Activated CD4-positive, alpha-beta memory T cell treated with anti-CD3 and anti-CD28 coated beads, Interleukin-2, amount 10 ng/mL, durations not matched to agents 7 days and 5 days (primary cell): ENCODE measurements at places on chromosomes 16 and 17. TPM values are rescaled to one million over a fixed set of nuclear protein-coding genes. Genes with fewer than 3 reads are reported as not detected.

DNA sequence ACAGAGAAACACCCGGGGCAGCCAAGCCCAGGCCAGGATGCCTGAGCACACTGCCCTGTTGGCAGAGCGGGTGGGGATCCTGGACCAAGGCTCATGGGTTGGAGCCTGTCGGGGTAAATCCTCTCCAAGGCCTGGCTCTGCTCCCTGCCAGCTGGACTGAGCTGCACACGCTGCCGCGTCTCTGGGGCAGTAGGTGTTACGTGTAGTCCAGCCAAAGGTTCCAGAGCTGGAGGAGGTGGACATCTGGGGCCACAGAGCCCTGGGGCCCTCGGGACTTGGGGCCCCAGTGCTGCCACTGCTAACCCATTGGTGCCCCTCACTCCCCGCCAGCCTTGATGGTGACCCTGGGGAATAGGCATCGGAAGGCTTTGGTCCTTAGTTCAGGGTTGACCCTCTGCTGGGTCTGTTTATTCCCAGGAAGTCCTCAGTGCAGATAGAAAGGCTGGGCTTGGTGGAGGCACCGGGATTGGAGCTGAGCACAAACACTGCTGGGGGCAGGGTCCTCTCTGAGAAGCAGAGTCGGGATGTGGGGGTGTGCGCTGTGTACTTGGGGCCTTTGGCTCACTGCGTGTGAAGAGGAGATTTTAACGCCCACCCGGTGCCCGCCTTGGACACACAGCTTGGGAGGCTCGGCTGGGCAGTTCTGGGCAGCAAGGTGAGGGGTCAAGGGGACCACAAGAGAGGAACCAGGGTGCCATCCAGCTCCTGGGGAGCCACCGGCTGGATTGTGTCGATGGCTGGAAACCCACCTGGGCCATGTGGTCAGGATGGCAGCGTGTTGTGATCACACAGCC, 16.3 kb upstream of the CBX4 start:
- H3K4me3 ChIP-seq = no peak overlapping the region
- no peak overlapping the region for H3K27ac ChIP-seq
- H3K36me3 ChIP-seq = no peaks in the 10 kb centered on the region

DNA sequence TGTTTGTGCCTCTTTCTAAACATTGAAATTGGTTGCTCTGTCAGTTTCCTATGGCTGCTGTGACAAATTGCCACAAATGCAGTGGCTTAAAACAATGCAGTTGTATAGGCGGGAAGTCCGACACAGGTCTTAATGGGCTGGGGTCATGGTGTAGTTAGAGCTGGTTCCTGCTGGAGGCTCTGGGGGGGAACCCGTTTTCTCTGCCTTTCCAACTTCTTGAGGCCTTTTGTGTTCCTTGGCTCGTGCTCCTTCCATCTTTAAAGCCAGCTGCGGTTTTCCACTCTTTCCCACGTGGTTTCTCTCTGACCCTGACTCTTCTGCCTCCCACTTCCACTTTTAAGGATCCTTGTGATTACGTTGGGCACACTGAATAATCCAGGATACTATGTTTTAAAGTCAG, 12.5 kb downstream of the EPN2 start:
- no peak overlapping the region for H3K4me3 ChIP-seq
- H3K4me1 ChIP-seq = no peaks in the 10 kb centered on the region
- H3K36me3 ChIP-seq = no peaks in the 10 kb centered on the region
- no peak for DNase-seq
- peaks cover 13% of the 10 kb centered on the region for H3K27me3 ChIP-seq

DNA sequence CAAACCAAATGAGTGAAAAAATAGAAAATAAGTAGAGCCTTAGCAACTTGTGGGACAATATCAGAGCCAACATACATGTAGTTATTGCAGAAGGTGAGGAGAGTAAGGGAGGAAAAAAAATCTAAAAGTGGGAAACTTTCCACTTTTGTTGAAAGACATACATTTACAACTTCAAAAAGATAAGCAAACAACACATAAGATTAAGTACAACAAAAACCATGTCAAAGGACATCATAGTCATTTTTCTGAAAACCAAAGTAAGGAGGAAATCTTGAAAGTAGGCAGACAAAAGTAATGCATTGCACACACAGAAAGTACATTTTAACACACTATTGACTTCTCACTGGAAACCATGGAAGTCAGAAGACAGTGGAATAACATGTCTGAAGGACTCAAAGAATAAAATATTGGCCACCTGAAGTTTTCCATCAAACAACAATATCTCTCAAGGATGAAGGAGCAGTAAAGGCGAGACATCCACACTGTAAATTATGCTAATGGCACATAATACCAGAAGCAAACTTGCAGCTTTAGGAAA, 291.9 kb downstream of the BCAS3 start:
- no peaks in the 10 kb centered on the region for H3K36me3 ChIP-seq
- no peak overlapping the region for H3K4me3 ChIP-seq
- H3K27ac ChIP-seq = no peak overlapping the region
- H3K4me1 ChIP-seq = no peaks in the 10 kb centered on the region

DNA sequence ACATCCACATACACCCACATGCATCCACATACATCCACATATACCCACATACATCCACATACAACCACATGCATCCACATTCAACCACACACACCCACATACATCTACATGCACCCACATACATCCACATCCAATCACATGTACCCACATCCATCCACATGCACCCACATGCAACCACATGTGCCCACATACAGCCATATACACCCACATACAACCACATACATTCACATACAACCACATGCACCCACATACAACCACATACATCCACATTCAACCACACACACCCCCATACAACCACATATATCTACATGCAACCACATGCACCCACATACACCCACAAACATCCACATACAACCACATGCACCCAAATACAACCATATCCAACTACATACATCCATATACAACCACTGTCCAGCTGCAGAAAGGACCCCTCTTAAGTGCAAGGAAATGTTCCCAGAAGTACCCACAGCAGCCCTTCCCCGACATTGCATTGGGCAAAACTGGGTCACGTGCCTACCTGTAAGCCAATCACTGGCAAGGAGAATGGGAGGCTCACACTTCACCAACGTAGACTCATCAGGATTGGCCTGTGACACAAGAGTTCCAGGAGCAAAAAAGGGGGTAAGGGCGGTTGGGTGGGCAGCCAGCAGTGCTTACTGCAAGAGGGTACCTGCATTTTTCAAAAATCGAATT, 18.1 kb downstream of the CALB2 start:
- peaks cover 6% of the 10 kb centered on the region for H3K27me3 ChIP-seq
- no peak for DNase-seq
- H3K4me3 ChIP-seq = no peak overlapping the region
- H3K27ac ChIP-seq = no peak overlapping the region

DNA sequence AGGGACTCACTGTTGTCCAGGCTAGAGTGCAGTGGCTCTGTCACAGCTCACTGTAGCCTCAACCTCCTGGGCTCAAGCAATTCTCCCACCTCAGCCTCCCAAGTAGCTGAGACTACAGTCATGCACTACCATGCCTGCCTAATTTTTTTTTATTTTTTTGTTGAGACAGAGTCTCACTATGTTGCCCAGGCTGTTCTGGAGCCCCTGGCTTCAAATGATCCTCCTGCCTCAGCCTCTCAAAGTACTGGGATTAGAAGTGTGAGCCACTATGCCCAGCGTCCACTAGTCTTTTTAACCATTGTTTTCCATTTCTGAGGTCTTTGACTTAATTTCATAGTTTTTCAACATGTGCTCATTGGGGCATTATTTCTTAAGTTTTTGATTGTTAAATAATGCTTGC, 13.5 kb downstream of the NSRP1 start:
- no peak for DNase-seq
- no peak overlapping the region for H3K27ac ChIP-seq
- H3K4me3 ChIP-seq = no peak overlapping the region

GRCh38 chr16:1335996-1336395, 2.6 kb downstream of the BAIAP3 start:
- no peaks in the 10 kb centered on the region for H3K36me3 ChIP-seq
- peaks cover 17% of the 10 kb centered on the region for H3K4me1 ChIP-seq
- no peak overlapping the region for H3K27ac ChIP-seq

- peaks cover 47% of the 10 kb centered on the region for H3K36me3 ChIP-seq
- peaks cover 64% of the 10 kb centered on the region for H3K4me1 ChIP-seq
- H3K4me3 ChIP-seq = no peak overlapping the region
- H3K27ac ChIP-seq = no peak overlapping the region
Measured at GRCh38 chr17:75390982-75391381, 14.5 kb downstream of the GRB2 start.

- no peaks in the 10 kb centered on the region for H3K36me3 ChIP-seq
- peaks cover 30% of the 10 kb centered on the region for H3K4me1 ChIP-seq
Measured at GRCh38 chr17:30600830-30601494, 123.8 kb downstream of the GOSR1 start.

- no peak overlapping the region for H3K27ac ChIP-seq
- H3K4me1 ChIP-seq = peaks cover 12% of the 10 kb centered on the region
- H3K27me3 ChIP-seq = no peaks in the 10 kb centered on the region
Measured at GRCh38 chr17:20995164-20995872, 47.5 kb downstream of the USP22 start.

- no peak overlapping the region for H3K4me3 ChIP-seq
- no peak for DNase-seq
- H3K27me3 ChIP-seq = no peaks in the 10 kb centered on the region
- no peaks in the 10 kb centered on the region for H3K36me3 ChIP-seq
- H3K27ac ChIP-seq = no peak overlapping the region
Measured at GRCh38 chr16:63361032-63361624, 1324.9 kb upstream of the CDH8 start.

DNA sequence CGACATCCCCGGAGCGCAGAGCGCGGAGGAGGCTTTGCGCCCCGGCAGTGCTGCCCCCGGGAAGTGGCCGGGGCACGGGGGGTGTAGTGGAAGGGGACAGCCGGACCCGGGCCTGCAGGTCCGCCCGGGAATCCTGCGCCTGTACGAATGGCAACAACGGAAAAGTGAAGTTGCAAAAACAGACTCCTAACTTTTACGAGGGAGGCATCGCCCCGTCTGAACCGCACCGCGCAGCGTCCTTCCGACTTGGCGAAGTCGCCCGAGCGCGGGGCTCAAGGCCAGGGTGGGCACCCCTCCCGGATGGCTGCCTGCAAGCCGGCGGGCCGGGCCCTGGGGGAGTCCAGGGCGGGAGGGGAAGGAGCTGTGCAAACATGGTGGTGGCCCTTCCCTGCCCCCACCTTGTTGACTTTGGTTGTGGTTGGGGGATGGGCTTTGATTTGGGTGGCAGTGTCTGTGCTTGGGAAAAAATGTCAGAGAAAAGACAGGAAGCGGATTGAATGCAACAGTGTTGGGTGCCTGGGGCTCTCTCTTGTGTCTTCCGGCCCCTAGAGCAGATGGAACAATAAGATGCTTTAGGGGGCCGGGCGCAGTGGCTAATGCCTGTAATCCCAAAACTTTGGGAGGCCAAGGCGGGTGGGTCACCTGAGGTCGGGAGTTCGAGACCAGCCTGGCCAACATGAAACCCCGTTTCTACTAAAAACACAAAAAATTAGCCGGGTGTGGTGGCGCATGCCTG, 675 bp downstream of the RNF213 start:
- H3K27ac ChIP-seq = peak overlapping the region; percentile 92
- peaks cover 57% of the 10 kb centered on the region for H3K4me1 ChIP-seq
- no peaks in the 10 kb centered on the region for H3K27me3 ChIP-seq
- H3K4me3 ChIP-seq = peak overlapping the region; percentile 99

DNA sequence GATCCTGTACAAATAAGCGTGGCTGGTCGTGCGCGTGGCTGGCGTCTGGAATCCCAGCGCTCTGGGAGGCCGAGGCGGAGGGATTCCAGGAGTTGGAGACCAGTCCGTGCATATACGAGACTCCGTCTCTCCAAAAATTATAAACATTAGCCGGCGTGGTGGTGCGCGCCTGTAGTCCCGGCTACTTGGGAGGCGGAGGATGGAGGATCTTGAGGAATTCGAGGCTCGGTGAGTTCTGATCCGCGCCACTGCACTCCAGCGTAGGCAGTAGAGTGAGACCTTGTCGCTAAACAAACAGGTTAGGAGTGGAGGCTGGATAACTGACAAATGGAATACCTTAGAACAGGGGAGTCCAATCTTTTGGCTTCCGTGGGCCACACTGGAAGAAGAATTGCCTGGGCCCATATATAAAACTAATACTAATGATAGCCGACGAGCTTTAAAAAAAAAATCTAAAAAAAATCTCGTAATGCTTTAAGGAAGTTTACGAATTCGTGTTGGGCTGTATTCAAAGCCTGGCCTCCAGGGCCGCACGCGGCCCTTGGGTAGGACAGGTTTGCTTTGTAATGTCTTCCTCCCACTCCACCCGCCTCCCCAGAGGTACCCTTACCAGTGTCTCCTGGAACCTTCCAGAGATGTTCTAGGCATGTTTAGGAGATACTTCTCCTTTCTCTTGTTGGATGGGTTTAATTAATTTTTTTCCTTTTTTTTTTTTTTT, 909 bp upstream of the RSL1D1 start:
- peak overlapping the region; percentile 97 for H3K4me3 ChIP-seq
- H3K27me3 ChIP-seq = no peaks in the 10 kb centered on the region
- H3K36me3 ChIP-seq = peaks cover 48% of the 10 kb centered on the region

DNA sequence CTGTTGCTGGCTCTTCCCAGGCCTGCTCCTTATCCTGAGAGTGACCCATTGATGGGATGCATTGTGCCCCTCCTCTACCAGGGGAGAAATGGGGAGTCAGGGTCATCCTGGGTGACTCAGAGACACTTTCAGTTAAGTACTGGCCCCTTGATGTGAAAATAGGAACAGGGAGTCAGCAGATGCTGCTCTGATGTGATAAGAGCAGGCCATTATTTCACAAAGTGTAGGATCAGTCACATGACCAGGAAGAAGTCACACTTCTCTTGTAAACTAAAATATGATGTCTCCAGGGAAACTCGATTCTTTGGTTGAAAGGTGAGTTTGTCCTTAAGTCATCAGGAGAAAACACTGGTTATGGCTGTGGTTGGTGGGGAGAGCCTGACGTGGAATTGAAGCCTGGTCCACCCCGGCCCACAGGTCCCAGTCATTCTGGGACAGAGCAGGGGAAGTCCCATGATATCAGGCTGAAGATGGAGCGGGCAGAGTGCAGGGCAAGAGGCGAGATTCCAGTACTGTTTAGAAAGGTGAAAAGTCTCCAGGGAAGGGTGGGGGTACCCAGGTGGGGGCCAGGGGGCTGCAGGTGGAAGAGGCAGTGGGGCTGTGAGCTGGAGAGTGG, 88.6 kb upstream of the NLRP1 start:
- H3K4me3 ChIP-seq = no peak overlapping the region
- no peaks in the 10 kb centered on the region for H3K36me3 ChIP-seq
- no peak overlapping the region for H3K27ac ChIP-seq
- peaks cover 20% of the 10 kb centered on the region for H3K27me3 ChIP-seq
- no peaks in the 10 kb centered on the region for H3K4me1 ChIP-seq

GRCh38 chr16:64181271-64181925, 940.5 kb downstream of the CDH11 start:
- no peaks in the 10 kb centered on the region for H3K27me3 ChIP-seq
- H3K4me1 ChIP-seq = no peaks in the 10 kb centered on the region
- no peak overlapping the region for H3K4me3 ChIP-seq
- H3K36me3 ChIP-seq = no peaks in the 10 kb centered on the region
- H3K27ac ChIP-seq = no peak overlapping the region

- H3K4me3 ChIP-seq = no peak overlapping the region
- peaks cover 21% of the 10 kb centered on the region for H3K4me1 ChIP-seq
- no peak overlapping the region for H3K27ac ChIP-seq
- no peaks in the 10 kb centered on the region for H3K27me3 ChIP-seq
- H3K36me3 ChIP-seq = peaks cover 67% of the 10 kb centered on the region
- DNase-seq = no peak
Measured at GRCh38 chr17:80737106-80738019, 192.7 kb downstream of the RPTOR start.

The MPP3 gene
- total RNA-seq = not detected

The KRTAP4-16 gene
- not detected for total RNA-seq

The NPIPA2 gene
- 0.68 TPM for total RNA-seq

The RMI2 gene
- total RNA-seq = 45.9 TPM

The CSH1 gene
- total RNA-seq = not detected

The IL32 gene
- 4,131 TPM for total RNA-seq

The GABARAP gene
- 303 TPM for total RNA-seq

The TBX4 gene
- total RNA-seq = not detected
